Astrocyte (in vitro differentiated cells and primary cell): ENCODE measurements at places on chromosomes 2 and 18. TPM values are rescaled to one million over a fixed set of nuclear protein-coding genes. Genes with fewer than 3 reads are reported as not detected.

The COQ10B gene
- total RNA-seq = 46.0 and 48.3 TPM in 2 replicates

GRCh38 chr2:57460396-57461276 is 586.0 kb upstream of the VRK2 start:
- DNase-seq = no peak

The CD8B2 gene
- total RNA-seq = not detected in 2 replicates

The ERBB4 gene
- 0.72 and 1.2 TPM in 2 replicates for total RNA-seq

The ALPI gene
- total RNA-seq = not detected in 2 replicates

DNA sequence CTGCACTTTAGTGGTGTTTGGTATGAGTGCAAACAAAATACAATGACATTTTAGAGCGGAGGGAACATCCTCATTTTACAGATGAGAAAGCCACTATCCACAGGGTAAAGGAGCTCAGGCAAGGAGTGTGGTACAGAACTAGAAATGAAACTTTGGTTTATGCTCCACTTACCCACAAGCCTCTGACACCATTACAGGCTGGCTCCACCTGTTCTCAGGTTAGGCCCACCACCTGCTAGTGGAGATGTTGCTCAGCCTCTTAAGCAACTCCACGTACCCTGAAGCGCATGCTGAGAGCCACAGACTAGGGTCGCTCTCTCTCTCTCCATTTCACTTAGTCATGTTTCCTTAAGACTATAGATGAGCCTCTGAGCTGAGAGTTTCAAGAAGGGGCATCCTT is 130.0 kb downstream of the MBD2 start:
- no peak for DNase-seq

The ANKRD62 gene
- total RNA-seq = not detected in 2 replicates

GRCh38 chr18:8480506-8481328 is 128.5 kb upstream of the RAB12 start:
- DNase-seq = peak; percentile 30

DNA sequence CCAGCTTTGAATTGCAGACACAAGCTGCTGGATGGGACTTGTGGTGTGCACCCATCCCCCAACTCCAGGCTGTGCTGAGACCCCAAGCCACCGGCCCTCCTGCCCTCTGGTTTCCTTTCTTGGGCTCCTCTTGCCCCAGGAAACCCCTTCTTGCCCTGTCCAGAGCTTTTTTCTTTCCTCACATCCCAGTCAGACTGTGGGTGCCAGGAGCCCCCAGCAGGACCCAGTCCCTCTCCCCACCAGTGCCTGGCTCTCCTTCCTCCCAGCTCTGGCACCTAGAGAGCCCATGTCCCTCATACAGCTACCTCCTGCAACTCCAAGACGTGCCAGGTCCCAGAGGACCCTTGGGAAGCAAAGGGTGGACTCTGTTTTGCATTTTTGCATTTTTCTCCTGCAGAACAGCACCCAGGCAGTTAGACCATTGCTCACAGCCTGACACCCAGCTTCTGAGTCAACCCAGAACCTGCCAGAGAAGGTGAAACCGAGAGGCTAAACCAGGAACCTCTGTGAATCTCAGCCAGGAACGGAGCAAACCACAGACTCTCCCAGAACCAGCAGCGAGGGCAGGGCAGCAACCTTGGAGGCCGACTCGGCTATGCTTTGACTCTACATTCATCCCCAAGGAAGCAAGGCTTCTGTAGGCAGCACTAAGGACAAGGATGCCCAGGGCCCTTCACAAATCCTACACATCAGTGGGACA is 221.1 kb downstream of the ANAPC1 start:
- DNase-seq = peak; percentile 80

DNA sequence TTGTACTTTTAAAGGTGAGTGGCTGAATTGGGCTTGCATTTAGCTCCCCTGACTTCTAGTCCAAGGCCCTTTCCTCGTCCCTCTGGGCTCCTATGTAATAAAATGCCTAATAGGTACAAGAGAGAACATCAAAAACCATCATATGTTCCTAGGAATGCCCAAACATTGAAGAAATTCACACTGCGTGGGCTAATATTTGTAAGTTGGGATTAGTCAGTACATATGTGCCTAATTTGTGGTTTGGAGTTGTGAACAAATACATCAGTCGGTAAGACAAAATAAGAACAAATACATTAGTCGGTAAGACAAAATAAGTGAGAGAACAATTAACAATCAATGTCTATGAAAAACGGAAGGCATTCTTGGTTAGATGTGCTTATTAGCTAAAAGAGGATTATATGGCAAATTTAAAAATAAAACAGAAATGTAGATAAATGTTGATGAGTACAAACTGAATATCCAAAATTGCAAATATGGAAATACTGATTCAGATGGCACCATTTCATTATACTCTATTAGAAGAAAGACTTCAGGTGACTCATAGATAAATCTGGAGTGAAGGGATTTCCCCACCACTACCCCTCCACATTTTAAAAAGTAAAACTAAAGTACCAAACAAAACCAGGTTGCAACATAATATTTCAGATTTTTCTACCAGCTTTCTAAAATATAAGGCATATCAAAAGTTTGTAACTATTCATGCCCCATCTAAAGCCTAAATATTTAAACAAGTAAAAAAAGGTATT is 325.4 kb downstream of the ZEB2 start:
- no peak for DNase-seq

The MYO7B gene
- total RNA-seq = 0.34 and 0.77 TPM in 2 replicates

The DSG1 gene
- total RNA-seq = 0.05 TPM in 1 of 2 replicates, not detected in the other

The C2orf15 gene
- total RNA-seq = 0.59 and 0.60 TPM in 2 replicates

DNA sequence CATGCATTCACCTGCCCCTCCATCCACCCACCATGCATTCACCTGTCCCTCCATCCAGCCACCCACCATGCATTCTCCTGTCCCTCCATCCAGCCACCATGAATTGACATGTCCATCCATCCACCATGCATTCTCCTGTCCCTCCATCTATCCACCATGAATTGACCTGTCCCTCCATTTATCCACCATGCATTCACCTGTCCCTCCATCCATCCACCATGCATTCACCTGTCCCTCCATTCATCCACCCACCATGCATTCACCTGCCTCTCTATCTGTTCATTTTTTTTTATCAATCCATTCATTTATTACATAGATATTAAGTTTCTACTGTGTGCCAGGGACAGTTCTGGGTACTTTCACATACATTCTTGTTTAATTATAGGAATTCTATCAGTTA is 69.2 kb downstream of the MYCN start:
- no peak for DNase-seq

The BOK gene
- total RNA-seq = 64.2 and 64.9 TPM in 2 replicates

GRCh38 chr2:172861098-172861497 is 125.5 kb downstream of the RAPGEF4 start:
- DNase-seq = no peak

The LBX2 gene
- total RNA-seq = 0.89 and 1.0 TPM in 2 replicates

DNA sequence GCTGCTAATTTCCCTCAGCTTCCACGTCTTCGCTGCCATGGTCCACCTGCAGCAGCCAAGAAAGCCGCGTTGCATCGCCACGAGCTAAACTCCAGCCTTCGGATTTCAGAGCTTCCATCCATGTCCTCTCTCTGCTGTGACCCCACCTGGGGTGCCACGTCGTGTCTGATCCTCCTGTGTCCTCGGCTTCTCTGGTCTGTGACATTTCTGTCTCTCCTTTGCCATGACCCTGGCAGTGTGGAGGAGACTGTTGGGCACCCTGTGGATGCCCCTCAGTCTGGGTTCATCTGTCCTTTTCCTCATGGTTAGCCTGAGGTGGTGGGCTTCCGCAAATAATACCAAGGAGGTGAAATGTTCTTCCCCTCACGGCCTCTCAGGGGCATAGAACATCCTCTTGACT is 106.8 kb downstream of the RTP5 start:
- no peak for DNase-seq

DNA sequence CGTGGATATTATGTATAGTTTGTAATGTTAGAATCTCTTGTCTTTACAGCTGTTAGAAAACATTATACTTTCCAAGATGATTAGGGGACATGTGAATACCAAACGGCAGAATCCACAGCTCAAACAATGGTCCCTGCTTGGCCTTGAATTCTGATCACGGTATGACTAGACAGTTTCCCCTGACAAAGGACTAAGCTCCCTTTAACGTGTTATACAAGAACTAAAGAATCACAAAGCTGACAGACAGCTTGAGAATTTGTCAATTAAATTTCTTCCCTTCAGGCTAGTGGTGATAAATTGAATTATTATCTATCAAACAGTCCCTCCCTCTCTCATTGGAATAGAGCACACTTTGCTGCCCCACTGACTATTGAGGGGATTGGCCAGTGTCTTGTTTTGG is 359.2 kb upstream of the ID2 start:
- DNase-seq = no peak

- no peak for DNase-seq
Observed at GRCh38 chr2:130389358-130389757, 33.5 kb downstream of the PTPN18 start.

The ITGAV gene
- total RNA-seq = 661 and 779 TPM in 2 replicates

- DNase-seq = peak; percentile 40
Observed at GRCh38 chr18:62862466-62862865, 147.1 kb downstream of the PHLPP1 start.

The MROH2A gene
- not detected in 2 replicates for total RNA-seq

- no peak for DNase-seq
Observed at GRCh38 chr2:146244830-146245229, 1600.0 kb upstream of the ACVR2A start.

GRCh38 chr2:17043173-17043572 is 377.5 kb upstream of the CYRIA start:
- DNase-seq = peak; percentile 71

- no peak for DNase-seq
Observed at GRCh38 chr18:50507120-50507590, 52.7 kb upstream of the MAPK4 start.

- peak; percentile 87 for DNase-seq
Observed at GRCh38 chr18:10927286-10927992, 221.9 kb downstream of the PIEZO2 start.

DNA sequence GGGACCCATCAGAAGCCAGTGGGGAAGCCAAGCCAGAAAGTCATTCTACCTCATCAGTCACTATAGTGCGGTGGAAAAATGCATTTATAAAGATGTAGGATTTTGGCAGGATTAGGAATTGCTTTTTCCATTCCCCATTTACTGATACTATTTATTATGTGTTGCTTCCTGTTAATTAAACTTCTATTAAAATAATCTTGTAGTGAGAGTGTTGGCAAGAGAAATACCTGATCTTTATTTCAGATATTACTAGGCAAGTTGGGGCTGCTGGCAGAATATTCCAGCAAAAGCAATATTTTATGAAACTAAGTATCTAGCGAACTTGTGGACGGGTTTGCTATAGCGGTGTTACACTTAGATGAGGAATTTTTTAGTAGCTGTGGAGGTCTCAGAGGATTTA is 23.9 kb upstream of the CDC42EP3 start:
- no peak for DNase-seq

The HAAO gene
- total RNA-seq = 1.1 and 1.3 TPM in 2 replicates

- DNase-seq = no peak
Observed at GRCh38 chr2:235502336-235502735, 8.5 kb downstream of the AGAP1 start.

The LOXHD1 gene
- total RNA-seq = not detected in 2 replicates

The ALPG gene
- total RNA-seq = 0.19 and 0.27 TPM in 2 replicates

- DNase-seq = peak; percentile 49
Observed at GRCh38 chr18:74817576-74817975, 219.9 kb downstream of the ZNF407 start.

The RAX gene
- not detected in 2 replicates for total RNA-seq

DNA sequence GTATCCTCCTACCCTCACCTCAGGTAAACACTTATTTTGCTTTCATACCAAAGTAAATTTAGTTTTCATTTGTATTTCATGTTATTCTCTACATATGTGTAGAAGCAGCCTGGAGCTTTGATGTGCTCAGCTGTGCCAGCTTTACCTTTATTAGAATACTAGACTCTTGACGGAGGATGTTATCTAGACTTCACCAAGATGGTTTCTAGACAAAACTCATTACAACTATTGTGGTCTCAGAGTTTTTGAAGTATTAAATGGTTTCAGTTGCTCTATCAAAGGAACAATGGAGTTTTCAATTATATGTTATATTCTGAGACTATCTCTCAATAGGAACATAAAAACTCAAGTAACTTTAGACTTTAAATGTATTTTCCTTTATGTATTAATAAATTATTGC is 5.0 kb upstream of the IL18RAP start:
- no peak for DNase-seq
